SHP77 (cell line): ENCODE measurements at places on chromosomes 16 and 17.

- peak; percentile 94 for DNase-seq
Observed at GRCh38 chr16:78297066-78297666, 197.7 kb downstream of the WWOX start.

- no peak for DNase-seq
Observed at GRCh38 chr16:3530371-3530914, 29.6 kb downstream of the CLUAP1 start.

GRCh38 chr16:972316-973002 lies 1.7 kb upstream of the LMF1 start:
- no peak for DNase-seq

- no peak for DNase-seq
Observed at GRCh38 chr16:61812251-61812650, 224.0 kb downstream of the CDH8 start.

GRCh38 chr17:750431-751037 lies 1.5 kb downstream of the GEMIN4 start:
- DNase-seq: no peak

DNA sequence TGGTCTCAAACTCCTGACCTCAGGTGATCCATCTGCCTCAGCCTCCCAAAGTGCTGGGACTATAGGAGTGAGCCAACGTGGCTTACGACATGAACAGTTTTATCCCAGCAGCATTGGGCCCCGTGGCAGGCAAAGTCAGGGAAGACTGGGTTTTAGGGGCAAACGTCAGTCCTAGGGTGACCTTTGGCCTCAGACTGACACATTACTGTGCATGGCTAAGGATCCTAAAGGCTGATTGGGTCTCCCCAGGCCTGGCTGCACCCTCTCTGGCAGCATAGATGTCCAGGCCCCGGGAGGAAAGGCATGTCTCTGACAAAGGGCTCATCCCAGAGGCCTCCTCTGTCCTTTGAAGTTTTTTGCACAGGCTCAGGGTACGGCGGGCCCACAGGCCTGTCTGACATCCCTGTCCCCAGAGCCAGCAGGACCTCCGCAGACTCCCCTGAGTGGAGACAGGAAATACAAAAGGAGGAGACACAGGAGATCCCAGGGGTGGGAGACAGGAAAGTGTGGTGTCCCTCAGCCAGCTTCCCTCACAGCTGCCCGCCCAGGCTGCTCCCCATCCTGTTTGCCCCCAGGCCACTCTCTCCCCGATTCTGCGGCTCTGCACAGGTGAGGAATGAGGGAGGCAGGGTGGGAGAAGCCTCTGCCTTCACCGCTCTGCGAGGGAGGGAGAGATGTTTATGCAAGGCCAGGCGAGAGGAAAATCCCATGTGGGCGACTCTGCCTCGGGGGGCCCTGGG lies 54.5 kb upstream of the MTSS2 start:
- DNase-seq: no peak

DNA sequence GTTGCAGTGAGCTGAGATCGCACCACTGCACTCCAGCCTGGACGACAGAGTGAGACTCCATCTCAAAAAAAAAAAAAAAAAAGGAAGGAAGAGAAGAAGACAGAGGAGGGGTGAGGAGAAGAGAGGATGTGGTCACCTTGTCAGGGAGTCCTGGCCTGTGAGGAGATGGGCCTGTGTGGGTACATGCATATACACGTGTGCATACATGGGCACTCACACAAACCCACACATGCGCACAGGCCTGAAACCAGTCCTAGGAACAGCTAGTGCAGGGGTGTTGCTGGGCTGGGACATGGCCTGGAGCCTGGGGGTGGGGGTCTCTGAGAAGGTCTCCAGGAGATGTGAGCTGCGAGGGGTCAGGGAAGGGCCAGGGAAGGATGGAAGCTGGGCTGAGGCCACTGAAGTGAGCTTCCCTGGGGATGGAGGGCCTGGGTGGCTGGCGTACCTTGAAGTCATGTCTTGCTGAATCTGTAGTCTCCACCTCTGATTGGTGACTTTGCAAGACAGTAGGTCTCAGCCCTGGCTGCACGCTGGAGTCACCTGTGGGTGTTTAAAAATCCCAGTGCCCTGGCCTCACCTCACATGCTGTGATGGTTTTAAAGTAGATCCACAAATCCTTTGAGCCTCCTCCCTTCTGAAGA lies 72.4 kb downstream of the MRM1 start:
- no peak for DNase-seq

GRCh38 chr16:28282045-28282444 lies 10.3 kb upstream of the SBK1 start:
- DNase-seq: no peak

- no peak for DNase-seq
Observed at GRCh38 chr17:44655983-44656710, at the start of gene MEIOC. TSS of gene MEIOC (plus strand) at chr17:44656468. CDS start at chr17:44656614, 146 bp downstream.

GRCh38 chr17:74454197-74455024 lies 12.0 kb upstream of the CD300A start:
- DNase-seq: peak; percentile 69

GRCh38 chr17:35295686-35296085 lies 52.8 kb downstream of the SLFN5 start:
- no peak for DNase-seq

DNA sequence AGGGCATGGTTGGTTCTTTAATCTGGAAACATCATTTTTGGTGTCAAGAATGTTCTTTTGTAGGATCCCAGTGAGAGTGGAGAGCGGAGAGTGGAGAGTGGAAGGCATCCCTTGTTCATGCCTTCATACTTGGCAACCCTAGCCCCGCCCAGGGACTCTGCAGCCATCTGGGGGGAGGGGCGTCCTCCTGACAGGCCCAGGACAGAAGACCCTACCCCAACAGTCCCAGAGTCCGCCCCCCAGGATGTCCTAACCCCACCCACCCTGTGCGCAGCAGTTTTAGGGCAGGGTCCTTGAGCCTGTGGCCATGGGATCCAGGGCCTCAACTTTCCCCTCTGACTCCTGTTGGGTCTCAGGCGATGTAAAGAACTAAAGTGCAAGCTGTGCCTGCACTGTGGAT lies 4.5 kb downstream of the SLC26A11 start:
- DNase-seq: no peak

DNA sequence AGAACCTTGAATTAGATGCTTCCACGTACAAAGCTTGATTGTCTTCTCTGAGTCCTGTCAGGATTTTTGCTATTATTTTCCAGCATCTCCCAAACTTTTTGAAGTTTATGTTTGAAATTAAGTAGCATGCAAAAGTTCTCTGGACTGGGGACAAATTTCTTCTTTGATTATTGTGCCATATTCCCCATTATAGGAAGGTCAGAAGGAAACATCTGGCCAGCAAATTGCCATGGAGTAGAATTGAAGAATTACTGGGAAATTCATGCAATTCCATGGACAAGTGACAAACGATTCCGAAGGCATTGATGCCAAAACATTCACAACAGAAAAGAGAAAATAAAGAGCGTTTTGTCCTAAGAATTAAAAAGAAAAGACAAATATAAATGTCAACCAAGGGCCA lies 737.2 kb downstream of the CDH11 start:
- no peak for DNase-seq

- no peak for DNase-seq
Observed at GRCh38 chr17:2406903-2407790, 6.3 kb upstream of the MNT start.

- no peak for DNase-seq
Observed at GRCh38 chr16:88469615-88470395, 16.7 kb downstream of the ZFPM1 start.

- DNase-seq: no peak
Observed at GRCh38 chr17:82089723-82090548, 8.1 kb downstream of the FASN start.

DNA sequence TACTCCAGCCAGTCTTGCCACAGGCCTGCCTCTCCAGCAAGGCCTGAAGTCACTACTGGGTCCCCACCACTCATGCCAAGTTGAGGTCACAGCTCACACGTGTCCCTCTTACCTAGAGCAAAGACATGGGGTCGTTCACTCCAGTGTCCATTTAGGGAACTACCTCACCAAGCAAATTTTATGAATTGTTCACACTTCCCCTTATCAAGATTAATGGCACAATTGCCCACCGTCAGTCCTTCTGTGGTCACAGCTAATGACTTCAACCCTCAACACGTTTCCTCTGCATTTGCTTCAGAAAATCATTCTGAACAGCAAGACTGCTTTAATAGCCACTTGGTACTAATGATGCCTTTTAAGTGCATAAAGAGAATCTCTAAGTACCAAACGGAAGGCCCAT lies 14.6 kb downstream of the IRX6 start:
- no peak for DNase-seq

- no peak for DNase-seq
Observed at GRCh38 chr17:64608571-64608981, 53.5 kb downstream of the SMURF2 start.

DNA sequence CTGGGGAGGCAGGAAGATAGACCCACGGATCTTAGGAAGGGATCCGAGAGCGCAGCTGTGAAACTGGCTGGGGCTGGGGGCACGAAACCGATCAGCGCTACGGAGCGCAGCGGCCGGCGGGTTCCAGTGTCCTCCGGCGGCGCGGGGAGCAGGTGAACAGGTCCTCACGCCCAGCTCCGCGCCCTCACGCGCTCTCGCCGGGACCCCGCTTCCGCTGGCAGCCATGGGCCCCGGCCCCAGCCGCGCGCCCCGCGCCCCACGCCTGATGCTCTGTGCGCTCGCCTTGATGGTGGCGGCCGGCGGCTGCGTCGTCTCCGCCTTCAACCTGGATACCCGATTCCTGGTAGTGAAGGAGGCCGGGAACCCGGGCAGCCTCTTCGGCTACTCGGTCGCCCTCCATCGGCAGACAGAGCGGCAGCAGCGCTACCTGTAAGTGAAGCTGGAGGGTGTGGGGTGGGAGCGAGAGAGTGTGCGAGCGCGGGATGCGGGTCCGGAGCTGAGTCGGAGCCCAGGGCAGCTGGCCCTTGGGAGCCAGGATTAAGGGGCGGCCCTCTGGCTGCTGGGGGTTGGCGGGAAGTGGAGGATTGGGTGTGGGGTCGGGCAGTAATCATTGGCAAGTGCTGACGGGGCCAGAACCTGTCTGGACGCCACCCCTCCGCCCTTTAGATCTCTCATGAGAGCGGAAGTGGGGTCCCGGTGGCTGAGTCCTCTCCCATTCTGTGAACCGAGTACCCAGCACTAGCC lies 479 bp downstream of the ITGA3 start:
- DNase-seq: peak; percentile 85

DNA sequence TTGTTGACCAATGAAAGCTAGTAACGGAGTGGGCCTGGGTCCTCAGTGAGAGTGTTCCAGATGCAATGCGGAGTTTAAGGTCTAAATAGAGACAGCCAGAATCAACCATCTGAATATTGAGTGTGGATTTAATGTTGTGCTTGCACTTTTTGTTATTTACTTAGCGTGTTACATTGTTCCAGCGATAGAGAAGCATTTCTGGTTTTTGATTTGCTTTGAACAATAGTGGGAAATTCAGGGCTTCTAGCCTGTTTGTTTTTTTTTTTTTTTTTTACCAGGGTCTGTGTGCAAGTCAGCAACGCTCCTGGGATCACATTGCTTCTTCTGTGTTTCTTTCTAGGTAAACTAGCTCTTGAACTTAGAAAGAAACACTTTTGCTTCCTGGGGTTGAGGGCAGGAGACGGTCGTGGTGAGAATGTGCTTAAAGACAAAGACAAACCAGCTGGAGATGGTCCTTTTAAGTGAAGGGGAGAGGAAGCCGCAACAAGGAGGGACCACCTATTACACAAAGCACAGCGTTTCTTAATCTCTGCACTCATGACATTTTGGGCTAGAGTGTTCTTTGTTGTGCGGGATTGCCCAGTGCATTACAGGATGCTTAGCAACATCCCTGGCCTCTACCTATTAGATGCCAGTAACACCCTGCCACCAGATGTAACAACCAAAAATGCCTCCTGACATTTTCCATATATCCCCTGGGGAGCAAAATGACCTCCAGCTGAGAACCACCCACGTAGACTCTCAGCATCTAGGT lies 119.2 kb downstream of the MAP2K6 start:
- no peak for DNase-seq

DNA sequence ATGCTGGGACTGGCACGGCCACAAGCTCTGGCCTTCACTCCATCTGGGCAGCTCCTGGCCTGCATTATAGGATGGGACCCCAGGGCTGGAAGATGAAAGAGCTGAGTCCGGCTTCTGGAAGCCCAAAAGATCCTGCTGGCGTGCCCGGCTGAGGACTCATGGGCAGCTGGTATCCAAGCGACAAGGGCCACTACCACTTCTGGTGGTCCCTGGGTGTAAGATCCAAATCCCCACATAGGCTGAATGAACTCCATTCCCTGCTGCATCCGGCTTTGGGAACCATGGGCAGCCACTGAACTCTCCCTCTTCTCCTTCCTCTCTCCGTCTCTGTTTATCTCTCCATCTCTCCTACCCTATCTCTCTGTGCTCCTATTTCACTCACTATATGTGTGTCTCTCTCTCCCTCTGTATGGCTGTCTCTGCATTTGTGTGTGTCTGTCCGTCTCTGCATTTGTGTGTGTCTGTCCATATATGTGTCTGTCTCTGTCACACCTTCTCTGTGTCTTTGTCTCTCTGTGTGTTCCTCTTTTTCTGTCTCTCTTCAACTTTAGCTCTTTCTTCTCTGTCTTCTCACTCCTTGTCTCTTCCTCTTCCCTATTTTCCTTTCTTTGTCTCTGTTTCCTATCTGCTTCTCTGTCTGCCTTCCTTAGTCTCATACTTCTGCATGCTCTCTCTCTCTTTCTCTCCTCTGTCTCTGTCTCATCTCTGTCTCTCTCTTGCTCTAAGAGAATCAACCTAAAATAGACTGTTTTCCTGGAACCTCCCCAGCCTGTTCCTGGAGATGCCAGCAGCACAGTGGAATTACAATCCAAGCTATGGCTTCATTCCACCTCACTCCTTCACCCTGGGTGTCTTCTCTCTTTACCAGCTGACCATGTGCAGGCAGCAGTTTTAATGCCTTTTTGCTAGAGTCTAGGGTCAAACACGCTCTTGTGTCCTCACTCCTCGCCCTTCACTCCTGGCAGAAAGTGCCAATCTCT lies 60.4 kb upstream of the IRX6 start:
- DNase-seq: no peak

DNA sequence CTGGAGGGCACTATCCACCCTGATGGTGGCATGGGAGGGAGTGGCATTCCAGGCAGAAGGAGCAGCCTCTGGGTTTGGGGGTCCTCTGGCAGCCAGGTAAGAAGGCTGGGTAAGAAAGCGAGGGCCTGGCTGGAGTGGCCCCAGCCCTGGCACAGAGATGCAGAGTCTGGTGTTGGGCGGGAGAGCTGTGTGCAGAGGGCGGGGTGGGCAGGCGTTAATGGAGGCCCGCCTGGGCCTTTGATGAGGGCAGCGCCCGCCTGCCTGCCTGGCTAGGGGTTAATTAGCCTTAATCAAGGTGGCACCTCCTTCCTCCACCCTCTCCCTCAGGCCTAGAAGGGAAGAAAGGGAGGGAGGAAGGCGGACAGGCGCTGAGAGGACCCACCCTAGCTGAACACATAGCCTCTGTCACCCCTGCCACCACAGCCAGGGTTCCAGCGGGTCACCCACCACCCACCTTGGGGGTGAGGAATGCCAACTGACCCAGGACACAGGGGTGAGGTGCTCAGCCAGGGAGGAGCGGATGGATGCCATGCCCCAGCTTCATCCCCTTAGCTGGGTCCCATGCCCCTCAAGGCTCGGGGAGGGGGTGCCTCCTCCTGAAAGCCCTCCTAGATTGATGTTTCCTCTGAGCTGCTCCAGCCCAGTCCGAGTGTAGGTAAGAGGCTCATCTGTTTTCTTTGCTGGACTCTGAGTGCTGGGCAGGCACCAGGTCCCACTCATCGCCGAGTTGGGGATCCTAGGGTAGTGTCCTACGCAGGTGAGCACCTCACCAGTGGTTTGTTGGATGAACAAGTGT lies 13.4 kb upstream of the FAM83G start:
- no peak for DNase-seq
